ENCODE measurements at places on chromosomes 11 and 22.

- DNase-seq: peak; percentile 83
Observed at GRCh38 chr22:24434471-24435322, 7.3 kb downstream of the ADORA2A start.

DNA sequence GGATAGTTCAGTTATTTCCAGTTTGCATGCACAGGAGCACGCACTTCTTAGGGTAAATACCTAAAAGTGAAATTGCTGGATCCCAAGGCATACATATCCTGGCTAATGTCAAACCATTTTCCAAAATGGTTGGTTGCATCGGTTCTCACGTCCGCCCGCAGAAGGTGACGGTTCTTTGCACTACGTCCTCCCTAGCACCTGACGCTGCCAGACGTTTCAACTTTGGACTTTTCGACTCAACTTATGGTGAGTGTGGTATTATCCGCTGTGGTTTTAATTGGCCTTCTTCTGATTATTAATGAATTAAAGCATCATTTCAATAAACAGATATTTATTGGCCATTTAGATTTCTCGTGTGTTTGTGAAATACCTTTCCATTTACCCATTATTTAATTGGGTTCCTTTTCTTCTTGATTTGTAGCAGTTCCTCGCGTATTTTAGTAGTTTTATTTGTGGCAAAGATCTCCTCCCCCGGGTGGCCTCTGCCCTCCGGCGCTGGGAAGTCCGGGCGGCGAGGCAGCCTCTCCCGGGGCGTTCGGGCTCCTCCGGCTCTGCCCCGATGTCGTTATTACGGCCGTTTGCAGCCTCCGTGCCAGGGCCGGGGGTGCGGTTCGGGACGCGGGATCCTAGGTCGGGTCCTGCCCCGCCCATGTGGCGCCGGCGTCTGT is at the start of gene JHY:
JHY (plus strand) TSS at position 571 of the 668 bp plus-strand sequence. CDS start 3,091 bp downstream, outside the sequence.
- peak; percentile 62 for DNase-seq

- no peak for DNase-seq
Observed at GRCh38 chr11:91771961-91772360, 452.7 kb upstream of the FAT3 start.

DNA sequence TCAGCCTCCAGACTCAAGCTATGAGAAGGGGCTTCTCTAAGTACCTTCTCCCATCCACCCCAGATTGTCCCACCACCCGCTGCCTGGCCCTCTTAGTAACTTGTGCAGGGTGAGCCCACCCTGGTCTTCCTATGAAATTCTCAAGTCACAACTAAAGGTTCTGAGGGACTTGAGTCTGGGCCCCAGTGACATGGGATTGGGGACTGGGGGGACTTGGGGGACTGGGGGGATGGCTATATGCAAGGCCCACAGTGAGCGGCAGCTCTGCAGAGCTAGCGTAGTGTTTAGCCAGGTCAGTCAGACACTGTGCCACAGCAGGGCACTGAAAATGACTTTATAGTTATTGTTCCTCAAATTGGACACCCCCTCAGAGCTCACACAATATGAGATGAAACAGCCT is 622.3 kb upstream of the CADM1 start:
- DNase-seq: no peak

- no peak for DNase-seq
Observed at GRCh38 chr11:65205602-65205967, 23.9 kb downstream of the CAPN1 start.

GRCh38 chr11:46120346-46121300 is 631 bp downstream of the PHF21A start:
- peak; percentile 22 for DNase-seq

- DNase-seq: peak; percentile 79
Observed at GRCh38 chr11:69078930-69079605, 30.3 kb downstream of the TPCN2 start.

DNA sequence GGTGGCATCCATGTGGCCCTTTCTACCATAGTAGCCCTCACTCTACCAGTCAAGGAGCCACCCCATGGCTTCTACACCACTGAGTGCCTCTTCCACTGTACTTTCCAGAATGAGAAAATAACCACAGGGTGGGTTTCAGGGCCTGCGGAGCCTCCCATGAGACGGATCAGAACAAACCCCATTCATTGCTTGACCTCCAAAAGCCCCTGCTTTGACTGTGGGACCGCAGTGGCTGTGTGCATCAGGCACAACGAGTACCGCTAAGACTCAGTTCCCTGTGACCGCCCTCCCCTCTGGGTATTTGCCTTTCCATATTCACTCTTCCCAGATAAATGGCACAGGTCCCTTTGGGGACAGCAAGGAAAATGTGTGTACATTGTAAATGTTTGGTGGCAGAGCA is 11.5 kb upstream of the MRGPRF start:
- no peak for DNase-seq

DNA sequence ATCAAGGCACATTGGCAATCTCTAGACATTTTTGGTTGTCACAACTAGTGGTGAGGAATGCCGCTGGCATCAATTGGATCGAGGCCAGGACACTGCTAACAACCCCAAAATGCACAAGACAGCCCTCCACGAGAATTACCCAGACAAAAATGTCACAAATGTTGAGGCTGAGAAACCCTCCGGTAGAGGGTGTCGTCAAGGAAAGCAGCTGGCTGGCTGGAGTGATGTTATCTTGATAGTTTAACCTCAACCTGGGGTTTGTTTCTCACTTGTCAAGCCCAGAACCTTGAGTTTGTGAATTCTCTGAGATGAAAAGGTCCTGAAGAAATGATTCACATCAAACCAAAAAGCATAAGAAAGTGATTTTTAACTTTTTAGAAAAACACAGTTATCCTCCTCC is 21.1 kb upstream of the TMPRSS13 start:
- peak; percentile 68 for DNase-seq

GRCh38 chr11:8265681-8266241 is 2.1 kb upstream of the LMO1 start:
- DNase-seq: no peak

DNA sequence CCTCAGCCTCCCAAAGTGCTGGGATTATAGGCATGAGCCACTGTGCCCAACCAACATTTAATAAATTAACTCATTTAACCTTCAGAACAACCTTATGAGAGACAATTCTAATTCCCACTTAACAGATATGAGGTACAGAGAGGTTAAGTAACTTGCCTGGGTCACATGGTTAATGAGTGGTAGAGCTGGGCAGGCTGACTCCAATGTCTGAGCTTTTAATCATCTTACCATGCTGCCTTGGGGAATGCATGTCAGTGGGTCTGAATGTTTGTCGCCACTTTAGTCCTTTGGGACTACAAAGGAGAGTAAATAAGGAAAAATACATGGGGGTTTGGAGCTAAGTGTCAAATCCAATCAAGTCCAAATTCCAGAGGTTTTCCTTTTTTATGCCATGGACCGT is 11.2 kb upstream of the PIK3C2A start:
- DNase-seq: no peak

- no peak for DNase-seq
Observed at GRCh38 chr11:2796091-2796490, 89.5 kb downstream of the CDKN1C start.

- DNase-seq: no peak
Observed at GRCh38 chr11:79362821-79363220, 78.0 kb downstream of the TENM4 start.

DNA sequence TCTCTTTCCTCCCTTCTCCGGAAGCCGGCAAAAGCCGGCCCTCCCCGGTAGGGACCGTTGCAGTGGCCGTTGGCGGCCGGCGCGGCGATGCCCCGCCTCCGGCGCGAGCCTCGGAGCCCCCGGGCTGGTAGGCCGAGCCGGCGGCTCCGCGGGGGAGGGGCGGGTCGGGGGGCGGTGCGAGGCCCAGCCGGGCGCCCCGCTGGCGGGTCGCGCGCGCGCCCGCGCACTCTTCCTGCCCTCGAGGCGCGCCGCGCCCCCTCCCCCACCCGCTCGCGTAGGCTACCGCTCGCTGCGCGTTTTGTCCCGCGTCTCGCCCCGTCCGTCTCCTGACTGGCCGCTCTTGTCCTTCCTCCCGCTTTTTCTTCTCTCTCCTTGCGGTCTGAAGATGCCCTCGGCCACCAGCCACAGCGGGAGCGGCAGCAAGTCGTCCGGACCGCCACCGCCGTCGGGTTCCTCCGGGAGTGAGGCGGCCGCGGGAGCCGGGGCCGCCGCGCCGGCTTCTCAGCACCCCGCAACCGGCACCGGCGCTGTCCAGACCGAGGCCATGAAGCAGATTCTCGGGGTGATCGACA is 591 bp downstream of the CAPRIN1 start:
- peak; percentile 89 for DNase-seq

GRCh38 chr11:96284401-96284800 is 58.6 kb downstream of the MAML2 start:
- DNase-seq: no peak

GRCh38 chr11:109940816-109941215 is 152.4 kb upstream of the ZC3H12C start:
- DNase-seq: no peak

- no peak for DNase-seq
Observed at GRCh38 chr22:36413022-36413775, 25.4 kb upstream of the MYH9 start.

- no peak for DNase-seq
Observed at GRCh38 chr11:26162291-26162690, 169.6 kb upstream of the ANO3 start.

DNA sequence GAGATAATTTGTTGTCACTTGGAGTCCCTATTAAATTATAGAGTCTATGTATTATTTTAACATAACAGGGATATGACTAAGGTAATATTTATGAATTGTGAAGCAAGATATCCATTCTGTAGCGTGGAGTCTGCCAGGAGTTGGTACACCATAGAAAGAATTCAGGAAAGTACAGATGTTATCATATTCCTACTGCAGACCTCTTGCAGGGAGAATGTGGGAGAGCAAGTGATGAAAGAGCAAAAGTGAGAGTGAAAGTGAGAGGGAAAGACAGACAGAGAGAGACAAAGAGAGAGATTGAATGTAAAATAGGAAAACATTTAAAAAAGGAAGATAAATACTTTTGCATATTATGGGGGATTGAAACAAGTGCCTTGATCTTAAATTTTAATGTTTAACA is 468.8 kb downstream of the CNTN5 start:
- no peak for DNase-seq

DNA sequence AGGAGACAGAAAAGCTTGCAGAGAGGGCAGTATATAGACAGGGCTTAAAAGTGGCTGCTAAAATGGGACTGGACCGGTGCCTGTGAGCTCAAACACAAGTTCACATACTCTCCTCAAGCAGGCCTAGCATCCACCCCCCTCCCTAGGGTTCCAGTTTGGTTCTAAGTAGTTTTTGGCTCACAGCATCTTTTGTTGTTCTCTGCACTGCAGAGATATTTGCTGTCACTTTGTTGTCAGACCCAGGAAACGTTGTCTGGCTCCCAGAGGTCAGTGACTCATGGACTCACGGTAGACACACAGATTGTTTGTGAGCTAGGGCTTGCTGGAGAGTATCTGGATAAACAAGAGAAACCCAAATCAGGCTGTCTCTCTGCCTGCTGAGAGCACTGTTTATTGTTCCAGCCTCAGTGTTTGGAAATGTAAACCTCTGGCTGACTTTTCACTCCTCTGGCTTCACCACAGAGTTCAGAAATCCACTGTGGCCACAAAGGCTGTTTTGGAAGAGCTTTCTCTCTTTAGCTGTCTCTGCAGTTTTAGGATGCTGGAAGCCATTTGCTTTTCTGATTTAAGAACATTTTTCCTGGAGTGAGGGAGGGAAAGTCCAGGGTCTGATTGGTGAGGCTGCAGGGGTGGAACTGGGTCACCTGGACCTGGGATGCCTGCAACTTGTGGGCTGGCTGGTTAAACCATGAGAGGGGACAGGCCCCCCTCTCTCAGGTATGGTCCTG is 303.7 kb upstream of the PLET1 start:
- no peak for DNase-seq

GRCh38 chr11:126186708-126187529 is 24.5 kb downstream of the RPUSD4 start:
- DNase-seq: no peak

DNA sequence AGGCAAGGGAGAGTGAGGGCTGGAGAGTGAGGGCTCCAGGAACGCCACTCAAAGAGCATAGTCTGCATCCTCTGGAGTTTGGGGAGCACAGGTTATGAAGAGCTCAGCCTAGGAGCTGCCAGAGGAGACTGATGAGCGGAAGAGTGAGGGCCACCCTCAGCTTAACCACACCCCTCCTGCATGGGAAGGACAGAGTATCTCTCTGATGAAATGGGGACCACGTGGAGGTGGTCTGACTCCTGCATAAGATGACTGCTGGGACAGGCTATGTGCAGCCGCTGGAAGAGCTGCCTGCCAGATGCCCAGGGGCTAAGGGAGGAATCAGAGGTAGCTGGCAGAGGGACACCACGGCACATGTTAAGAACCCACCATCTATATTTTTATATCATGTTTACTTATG is 162.9 kb upstream of the POU2AF2 start:
- no peak for DNase-seq

DNA sequence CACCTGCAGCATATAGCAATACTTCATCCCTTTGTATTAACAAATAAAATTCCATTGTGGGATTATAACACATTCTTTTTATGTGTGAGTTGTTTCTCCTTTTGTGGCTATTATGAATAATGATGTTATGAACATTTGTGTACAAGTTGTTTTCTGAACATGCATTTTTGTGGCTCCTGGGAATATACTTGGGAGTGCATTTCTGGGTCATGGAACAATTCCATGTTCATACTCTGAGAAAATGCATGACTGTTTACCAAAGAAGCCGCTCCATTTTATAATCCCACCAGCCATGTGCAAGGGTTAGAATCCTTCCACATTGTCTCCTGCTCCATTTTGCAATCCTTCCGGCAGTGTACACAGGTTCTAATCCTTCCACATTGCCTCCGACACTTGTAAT is 713.8 kb downstream of the TBC1D22A start:
- no peak for DNase-seq

- no peak for DNase-seq
Observed at GRCh38 chr22:39624501-39624821, 53.9 kb downstream of the CACNA1I start.

GRCh38 chr22:23632178-23632577 is at the start of gene DRICH1:
TSS of gene DRICH1 (minus strand) at chr22:23632321. CDS start at chr22:23632023, 298 bp downstream.
- DNase-seq: no peak

DNA sequence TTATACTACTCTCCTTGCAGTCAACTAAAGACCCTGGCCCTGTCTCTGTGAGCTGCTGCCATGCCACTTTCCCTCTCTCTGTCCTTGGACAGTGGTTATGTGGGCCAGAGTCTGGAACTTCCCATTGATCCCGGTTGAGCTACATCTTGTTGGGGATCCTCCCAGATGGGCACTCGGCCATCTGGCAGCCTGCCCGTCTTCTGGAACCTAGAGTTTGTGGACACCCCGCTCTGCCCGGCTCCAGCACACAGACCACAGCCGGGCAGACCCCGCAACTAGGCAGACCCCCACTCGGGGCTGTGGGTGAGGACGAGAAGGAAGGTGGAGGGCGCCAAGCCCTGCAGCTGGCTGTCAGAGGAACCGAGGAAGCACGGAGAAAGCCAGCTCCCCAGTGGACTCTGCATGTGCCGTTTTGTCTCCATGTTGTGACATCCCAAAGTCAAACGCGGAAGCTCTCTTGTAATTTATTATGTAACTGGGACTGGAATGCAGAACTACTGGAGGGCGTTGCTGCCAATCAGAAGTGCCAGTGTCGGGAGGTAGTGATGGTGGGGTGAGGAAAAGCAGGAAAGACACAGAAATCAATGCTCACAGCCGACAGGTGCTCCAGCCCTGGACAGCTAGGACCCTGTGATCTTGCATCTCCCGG is 207.7 kb downstream of the CEP164 start:
- no peak for DNase-seq
